ENCODE measurements at places on chromosomes 6 and 20.

DNA sequence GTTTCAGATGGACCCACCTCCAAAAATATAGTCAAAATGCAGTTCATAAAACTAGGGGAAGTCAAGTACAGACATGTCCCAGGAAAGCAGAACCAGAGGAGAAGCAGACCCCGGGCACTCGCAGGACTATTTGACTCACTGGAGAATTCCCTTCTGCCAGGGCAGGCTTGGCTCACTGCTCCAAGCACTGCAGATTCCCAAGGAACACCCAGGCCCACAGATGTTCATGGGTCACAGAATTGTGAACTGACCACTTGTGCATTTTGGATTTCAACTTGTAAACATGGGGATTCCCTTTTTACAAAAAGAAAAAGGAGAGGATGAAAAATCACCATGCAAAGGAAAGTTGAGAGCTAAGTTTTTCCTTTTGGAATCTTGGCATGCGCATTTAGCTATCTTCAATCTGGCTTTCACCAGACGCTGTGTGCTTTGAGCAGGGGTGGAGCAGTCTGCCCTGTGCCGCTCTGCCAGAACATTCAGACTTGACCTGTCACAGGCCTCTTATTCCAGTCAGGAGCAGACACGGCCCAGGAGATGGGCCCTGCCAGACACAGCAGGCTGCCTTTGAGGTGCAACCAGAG lies 237.5 kb upstream of the TAB2 start:
- DNase-seq, result no peak

- no peak for DNase-seq
Observed at GRCh38 chr6:95596021-95596420, 18.7 kb downstream of the MANEA start.

DNA sequence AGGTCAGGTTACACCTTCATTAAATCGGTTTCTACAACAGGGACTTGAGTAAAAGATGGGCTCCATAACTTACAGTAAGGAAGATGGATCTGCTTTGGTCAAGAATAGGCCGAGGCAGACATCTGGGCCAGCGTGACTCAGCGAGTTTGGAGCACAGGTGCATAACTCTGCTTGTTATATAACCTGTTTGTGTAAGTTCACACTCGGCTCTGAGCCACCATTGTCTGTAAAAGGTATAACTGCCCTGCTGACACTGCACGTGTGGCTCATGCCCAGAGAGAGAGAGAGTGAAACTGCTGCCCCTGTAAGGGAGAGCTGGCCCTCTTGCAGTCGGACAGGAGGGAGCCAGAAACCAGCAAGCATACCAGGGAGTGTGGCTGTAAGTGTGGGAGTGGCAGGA lies 737.9 kb upstream of the SLC35B3 start:
- DNase-seq, result no peak

GRCh38 chr20:42690842-42691437 lies 498.8 kb downstream of the PTPRT start:
- no peak for DNase-seq

DNA sequence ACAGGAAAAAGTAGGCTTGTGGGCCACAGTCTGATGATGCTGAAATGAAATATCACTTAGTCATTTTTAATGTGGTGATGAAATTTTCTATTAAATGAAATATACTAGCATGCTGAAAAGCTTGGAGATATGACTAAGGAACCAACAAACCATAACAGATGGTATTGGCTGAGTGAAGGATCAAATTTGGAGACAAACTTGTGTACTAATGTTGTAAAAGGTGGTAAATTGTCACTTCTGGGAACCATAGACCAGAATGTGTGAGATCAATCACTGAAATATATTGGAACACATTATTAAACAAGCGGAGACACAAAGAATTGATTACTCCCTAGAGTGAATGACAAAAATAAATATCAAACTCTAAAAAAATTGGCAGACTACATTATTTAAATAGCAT lies 232.4 kb downstream of the DOK5 start:
- DNase-seq, result no peak

GRCh38 chr6:157715728-157716164 lies 107.3 kb upstream of the SNX9 start:
- DNase-seq, result no peak

All from dermis blood vessel endothelial cell (primary cell).